ENCODE measurements at places on chromosomes 3 and 15. TPM values are rescaled to one million over a fixed set of nuclear protein-coding genes. Genes with fewer than 3 reads are reported as not detected.

PROK2 gene
- 3.8 TPM for total RNA-seq

DNA sequence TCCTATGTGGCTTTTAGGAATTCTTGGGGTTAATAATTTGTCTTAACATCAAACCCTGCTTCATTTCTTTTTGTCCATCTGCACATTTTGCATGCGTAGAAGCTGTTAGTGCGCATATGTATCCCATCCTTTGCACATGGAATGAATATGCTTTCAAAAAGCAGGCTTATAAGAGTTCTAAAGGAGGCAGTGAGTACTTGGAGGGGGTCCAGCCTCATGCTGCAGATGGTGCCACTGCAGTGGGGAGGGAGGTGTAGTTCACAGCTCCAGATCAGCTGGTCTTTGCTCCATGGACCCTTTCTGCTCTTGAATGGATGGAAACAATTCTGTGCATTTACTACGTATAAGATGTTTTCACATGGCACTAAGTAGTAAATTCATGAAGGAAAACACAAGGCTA lies 20.7 kb upstream of the SSR3 start:
- DNase-seq = no peak

DNA sequence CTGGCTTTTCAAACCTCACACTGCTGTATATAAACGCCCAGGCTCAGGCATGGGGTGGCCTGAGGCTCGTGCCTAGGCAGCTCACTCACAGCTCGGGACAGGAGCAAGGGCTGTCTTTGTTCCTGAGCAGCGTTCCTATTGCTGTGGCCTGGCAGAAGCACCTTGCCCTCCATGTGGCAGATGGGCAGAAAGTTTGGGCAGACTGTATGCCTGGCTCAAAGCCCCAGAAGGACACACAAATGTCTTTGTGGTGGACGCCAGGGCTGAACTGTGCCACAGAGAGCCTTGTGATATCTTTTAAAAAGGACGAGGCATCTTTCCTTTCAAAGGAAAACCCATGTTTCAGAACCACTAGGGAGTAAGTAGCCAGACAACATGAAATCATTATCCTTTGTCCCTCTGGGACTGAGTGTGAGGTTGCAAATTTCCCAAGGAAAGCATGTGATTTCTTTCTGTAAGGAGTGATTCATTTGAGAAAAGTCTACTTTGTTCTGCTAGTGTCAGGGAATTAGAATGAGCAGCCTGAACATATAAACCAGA lies 29.3 kb upstream of the UBE2E1 start:
- no peak for DNase-seq

DNA sequence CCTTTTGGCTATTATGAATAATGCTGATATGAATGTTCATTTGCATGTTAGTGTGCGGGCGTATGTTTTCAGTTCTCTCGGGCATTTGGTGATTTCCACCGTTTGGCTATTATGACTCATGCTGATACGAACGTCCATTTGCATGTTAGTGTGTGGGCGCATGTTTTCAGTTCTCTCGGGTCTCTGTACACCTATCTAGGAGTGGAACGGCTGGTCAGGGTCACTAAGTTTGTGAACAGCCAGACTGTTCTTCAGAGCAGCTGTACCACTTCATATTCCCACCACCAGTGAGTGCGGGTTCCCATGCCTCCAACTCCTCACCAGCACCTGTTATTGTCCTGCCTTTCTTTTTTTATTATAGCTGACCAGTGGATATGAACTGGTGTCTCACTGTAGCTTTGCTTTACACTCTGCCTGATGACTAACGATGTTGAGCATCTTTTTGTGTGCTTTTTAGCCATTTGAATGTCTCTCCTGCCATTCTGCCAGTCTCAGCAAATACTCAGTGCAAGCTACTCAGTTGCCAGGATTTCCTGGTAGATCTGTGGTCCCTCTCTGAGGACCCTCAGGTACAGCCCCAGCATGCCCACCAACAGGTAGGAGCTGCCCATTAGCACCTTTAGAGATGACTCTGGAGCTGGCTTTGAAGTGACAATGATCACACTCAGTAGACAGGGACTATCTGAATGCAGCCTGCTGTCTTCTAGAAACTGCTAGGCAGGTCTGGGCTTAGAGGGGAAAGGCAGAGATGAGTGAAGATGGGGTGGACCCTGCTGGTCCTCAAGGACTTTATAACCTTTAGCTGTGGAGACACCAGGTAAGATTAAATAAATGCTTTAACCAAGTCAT lies 141.1 kb downstream of the XXYLT1 start:
- DNase-seq = no peak

GRCh38 chr15:45544266-45545023 lies 21.9 kb upstream of the SLC30A4 start:
- no peak for DNase-seq

TM4SF18 gene
- 3.1 TPM for total RNA-seq

GRCh38 chr15:49721091-49721490 lies 100.2 kb downstream of the DTWD1 start:
- DNase-seq = no peak

LSAMP gene
- 7.8 TPM for total RNA-seq

DNA sequence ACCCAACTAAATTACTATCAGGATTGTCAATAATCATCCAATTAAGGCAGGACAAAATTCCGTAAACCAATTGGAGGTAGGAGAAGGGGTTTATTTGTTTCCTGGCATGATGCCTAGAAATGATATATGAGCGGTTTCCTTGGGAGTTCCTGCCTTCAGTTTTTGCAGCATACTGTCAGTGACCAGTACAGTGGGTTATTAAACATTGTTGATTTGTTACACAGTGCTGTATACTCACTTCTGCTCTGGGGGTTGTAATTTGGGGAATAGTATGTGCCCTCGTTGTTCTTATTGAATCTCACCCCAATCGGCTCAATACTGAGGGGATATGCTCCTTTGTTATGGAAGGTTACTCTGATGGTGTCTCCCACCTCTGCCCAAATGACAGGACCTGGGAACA lies 22.2 kb downstream of the CP start:
- no peak for DNase-seq

All from aorta (tissue), 5 donors.